HepG2 (cell line): ENCODE measurements at places on chromosomes 7 and 10.

GRCh38 chr7:77222065-77222464 lies 22.4 kb upstream of the FGL2 start:
- no peak for DNase-seq

DNA sequence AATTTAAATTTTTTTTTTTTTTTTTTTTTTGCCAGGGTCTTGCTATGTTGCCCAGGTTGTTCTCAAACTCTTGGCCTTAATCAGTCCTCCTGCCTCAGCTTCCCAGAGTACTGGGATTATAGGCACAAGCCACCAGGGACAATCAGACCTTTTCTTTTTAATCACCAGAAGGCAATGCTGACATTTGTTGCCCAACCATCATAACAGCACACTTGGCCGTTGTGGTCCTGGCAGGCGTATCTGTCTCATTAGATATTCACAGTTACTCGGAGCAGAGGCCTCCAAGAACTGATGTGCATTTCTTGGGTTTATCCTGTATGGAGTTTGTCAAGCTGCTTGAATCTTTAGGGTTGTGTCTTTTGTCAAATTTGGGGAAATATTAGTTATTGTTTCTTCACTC lies 100.0 kb downstream of the SORCS3 start:
- no peak for DNase-seq

DNA sequence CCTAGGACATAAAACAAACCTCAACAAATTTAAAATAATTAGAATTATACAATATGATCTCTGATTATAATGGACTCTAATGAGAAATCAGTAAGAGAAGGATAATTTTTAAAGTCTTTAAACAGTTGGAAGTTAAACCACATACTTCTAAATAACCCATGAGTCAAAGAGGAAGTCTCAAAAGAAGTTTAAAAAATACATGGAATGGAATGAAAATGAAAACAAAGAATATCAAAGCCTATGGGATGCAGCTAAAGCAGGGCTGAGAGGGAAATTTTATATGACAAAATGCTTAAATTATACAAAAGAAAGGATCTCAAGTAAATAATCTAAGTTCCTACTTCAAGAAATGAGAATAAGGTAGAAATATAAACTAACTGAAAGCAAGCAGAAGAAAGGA lies 460.5 kb downstream of the RPS24 start:
- DNase-seq = no peak

GRCh38 chr10:54484186-54484585 lies 316.8 kb downstream of the PCDH15 start:
- DNase-seq = no peak
